ENCODE measurements at places on chromosomes 6 and 20. TPM values are rescaled to one million over a fixed set of nuclear protein-coding genes. Genes with fewer than 3 reads are reported as not detected.

VSTM2L gene
- total RNA-seq = 0.51 TPM

CCN6 gene
- not detected for total RNA-seq

FOXA2 gene
- not detected for total RNA-seq

MPIG6B gene
- total RNA-seq = 0.49 TPM

LAMA4 gene
- 243 TPM for total RNA-seq

HMGCLL1 gene
- 1.5 TPM for total RNA-seq

CRISP3 gene
- total RNA-seq = 0.35 TPM

ULBP3 gene
- total RNA-seq = not detected

ADTRP gene
- total RNA-seq = not detected

KHDC1L gene
- total RNA-seq = not detected

MCCD1 gene
- total RNA-seq = not detected

GNRH2 gene
- not detected for total RNA-seq

WFDC10B gene
- not detected for total RNA-seq

PNISR gene
- 107 TPM for total RNA-seq
